ENCODE measurements at places on chromosomes 7 and 10. TPM values are rescaled to one million over a fixed set of nuclear protein-coding genes. Genes with fewer than 3 reads are reported as not detected.

CALN1 gene
- polyA plus RNA-seq: 5.5 TPM

LIPK gene
- not detected for polyA plus RNA-seq

SLC26A4 gene
- polyA plus RNA-seq: not detected

HOXA5 gene
- polyA plus RNA-seq: not detected

ASAH2B gene
- 2.6 TPM for polyA plus RNA-seq

STEAP1 gene
- 3.6 TPM for polyA plus RNA-seq

IRF5 gene
- polyA plus RNA-seq: 1.1 TPM

ACTA2 gene
- 8.9 TPM for polyA plus RNA-seq

COL13A1 gene
- polyA plus RNA-seq: 3.7 TPM

DNA sequence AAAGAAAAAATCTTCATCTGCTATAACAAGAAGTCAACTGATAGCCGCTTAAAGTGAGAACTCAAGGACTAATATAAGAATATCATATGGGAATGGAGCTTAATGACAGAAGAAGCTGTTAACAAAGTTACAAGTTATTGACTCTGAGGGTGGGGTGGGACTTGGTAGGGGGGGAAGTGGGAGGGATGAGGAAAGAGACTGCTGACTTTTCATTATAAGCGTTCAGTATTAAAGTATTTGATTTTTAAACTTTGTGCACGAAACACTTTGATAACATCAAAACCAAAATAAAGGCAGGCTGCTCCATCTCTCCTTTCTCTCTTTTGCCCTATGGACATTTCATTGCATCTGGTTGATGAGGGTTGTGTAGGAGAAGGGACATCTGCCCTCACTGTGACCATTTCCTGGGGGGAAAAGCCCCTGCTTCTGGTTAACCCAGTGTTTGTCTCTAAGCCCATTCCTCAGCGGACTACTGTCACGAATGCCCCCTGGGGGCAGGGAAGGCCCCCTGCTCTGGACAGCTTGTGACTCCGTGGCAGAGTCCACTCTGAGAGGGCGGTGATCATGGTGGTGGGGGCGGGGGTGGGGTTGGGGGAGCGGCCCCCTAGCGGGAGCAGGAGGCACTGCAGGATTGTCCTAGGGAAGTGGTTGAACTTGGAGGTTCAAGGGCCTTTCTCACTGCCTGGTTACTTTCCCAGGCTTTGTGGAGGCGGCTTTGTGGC, 17.4 kb downstream of the SLC13A4 start:
- peak; percentile 73 for DNase-seq

- DNase-seq: no peak
These were observed 14.2 kb upstream of the NPC1L1 start for GRCh38 chr7:44555350-44555749.

DNA sequence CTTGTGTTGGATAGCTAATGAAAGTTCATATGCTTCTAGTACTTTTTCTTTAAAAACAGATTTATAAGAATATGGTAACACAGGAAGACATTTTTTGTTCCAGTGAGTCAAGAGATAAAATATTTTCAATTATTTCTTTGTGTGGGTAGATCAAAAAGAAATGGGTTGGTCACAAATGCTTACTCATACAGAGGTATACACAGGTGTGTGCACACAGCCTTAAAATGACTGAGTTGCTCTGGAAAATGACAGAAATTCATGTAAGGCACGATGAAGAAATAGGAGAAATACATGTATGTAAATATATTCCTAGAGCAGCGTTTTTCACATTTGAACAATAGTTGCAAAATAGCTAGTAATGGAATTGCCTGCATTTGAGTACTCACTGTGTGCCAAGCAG, 66.0 kb downstream of the ST7 start:
- no peak for DNase-seq

DNA sequence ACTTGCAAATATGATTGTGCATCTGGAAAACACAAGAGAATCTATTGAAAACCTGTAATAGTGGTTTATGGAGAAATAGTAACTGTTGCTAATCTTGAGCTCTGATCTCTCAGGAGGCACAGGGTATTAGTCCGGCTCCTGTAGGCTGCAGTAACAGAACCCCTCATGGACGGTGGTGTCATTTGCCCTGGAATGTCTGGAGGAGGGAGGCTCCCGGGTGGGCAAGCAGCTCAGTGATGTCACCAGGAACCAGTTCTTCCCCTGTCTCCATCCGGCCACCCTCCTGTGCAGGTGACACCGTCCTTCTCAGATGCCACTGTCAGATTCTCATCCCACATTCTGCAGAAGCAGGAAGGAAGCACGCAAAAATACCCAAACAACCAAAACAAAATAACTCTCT, 29.3 kb downstream of the INPP5A start:
- no peak for DNase-seq

DNA sequence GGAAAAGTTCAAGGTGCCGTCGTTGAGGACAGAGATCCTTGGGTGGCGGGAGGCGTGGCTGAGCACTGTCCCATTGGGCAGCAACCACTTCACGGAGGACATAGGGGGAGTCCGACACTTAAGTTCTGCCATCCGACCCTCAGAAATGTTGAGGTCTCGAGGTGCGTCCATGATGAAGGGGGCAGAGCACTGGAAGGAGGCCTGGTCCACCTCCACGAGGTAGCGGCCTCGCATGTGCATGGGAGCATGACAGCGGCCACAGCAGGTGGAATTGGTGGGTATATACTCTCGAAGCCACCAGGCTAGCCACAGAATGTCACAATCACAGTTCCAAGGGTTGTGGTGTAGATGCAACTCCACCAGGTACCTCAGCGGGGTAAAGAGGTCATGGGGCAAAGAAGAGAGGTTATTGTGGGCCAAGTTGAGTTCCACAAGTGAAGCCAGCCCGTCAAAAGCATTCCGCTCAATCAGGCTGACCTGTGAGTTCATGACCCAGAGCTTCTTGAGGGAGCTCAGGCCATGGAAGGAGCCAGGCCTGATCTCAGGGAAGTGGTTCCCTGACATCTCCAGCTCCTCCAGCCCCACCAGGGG, 1.7 kb downstream of the LRRC4 start:
- no peak for DNase-seq

- DNase-seq: no peak
These were observed 9.9 kb upstream of the PPP1R9A start for GRCh38 chr7:94897541-94897940.

DNA sequence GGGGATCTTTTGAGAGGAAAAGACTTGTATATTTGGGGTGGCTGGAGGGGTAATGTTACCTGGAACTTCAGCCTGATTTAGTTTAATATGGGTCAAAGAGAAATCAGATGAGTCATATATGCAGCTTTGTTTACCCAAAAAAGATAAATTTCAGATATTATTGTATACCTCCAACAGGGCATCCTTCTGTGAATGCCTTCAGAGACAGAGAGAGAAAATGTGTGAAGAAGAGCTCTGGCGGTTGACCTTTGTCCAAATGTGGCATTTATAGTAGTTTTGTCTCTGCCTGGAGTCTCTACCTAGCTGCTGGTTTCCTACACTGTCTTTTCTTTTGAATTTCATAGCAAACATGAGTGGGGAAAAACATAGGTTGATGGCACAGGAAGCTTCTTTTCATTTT, 21.6 kb downstream of the LRMDA start:
- no peak for DNase-seq

GRCh38 chr10:95097805-95098204, 28.5 kb upstream of the CYP2C8 start:
- DNase-seq: no peak

- DNase-seq: no peak
These were observed 2.2 kb upstream of the CELF2 start for GRCh38 chr10:11015446-11015934.

- no peak for DNase-seq
These were observed 17.0 kb upstream of the TRIM8 start for GRCh38 chr10:102627291-102627735.

- no peak for DNase-seq
These were observed 570 bp downstream of the TBC1D12 start for GRCh38 chr10:94402843-94403379.

GRCh38 chr7:83732305-83732704, 83.4 kb upstream of the SEMA3E start:
- DNase-seq: no peak

DNA sequence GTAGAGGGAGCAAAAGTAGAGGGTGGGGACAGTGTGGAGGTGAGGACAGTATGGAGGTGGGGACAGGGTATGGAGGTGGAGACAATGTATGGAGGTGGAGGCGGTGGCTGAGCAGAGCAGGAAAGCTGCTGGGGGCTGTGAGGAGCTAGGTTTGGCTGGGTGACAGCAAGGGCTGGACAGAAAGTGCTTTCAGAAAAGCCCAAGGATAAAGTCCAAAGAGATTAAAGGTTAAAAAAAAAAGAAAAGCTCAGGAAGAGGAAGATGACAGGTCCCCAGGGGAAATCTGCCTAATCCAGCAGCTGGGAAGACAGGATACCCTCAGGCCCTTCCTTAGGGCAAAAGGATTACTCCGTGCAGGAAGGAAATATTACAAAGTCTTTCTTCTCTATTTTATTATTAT, 32.1 kb upstream of the PFKFB3 start:
- DNase-seq: no peak

DNA sequence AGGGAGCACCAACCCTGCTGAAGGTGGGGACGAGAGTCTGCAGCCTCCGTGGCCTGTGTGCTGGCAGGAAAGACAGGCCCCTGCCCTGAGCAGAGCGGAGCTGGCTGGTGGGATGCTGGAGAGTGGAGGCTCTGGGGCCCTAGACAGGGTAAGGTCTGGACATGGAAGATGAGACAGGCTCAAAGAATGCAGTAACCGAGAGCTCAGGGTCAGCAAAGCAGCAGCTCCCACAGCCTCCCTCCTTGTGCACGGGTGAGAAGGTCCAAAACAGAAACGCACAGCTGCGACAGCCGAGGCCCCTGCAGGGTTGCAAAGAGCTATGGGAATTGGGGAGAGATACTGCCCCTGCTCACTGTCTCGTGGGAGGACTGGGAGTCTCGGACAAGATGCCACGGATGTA, 80.5 kb downstream of the TNS3 start:
- DNase-seq: no peak

GRCh38 chr10:89236226-89236797, 15.3 kb downstream of the LIPA start:
- DNase-seq: no peak

GRCh38 chr10:99123851-99124250, 111.8 kb downstream of the HPSE2 start:
- DNase-seq: no peak

GRCh38 chr7:11341285-11341944, 367.7 kb downstream of the PHF14 start:
- no peak for DNase-seq

GRCh38 chr7:85851571-85852193, 664.8 kb upstream of the SEMA3D start:
- no peak for DNase-seq

DNA sequence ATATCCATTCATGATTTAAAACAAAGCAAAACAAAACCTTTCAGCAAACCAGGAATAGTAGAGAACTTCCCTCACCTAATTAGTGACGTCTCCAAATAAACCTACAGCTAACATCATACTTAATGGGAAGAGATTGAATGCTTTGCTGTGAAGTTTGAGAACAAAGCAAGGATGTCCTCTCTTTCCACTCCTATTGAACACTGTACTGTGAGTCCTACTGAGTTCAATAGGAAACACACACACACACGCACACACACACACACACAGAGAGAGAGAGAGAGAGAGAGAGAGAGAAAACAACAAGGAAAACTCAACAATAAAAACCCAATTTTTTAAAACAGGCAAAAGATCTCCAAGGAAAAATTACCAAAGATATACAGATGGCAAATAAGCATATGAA, 32.3 kb downstream of the PODXL start:
- no peak for DNase-seq

DNA sequence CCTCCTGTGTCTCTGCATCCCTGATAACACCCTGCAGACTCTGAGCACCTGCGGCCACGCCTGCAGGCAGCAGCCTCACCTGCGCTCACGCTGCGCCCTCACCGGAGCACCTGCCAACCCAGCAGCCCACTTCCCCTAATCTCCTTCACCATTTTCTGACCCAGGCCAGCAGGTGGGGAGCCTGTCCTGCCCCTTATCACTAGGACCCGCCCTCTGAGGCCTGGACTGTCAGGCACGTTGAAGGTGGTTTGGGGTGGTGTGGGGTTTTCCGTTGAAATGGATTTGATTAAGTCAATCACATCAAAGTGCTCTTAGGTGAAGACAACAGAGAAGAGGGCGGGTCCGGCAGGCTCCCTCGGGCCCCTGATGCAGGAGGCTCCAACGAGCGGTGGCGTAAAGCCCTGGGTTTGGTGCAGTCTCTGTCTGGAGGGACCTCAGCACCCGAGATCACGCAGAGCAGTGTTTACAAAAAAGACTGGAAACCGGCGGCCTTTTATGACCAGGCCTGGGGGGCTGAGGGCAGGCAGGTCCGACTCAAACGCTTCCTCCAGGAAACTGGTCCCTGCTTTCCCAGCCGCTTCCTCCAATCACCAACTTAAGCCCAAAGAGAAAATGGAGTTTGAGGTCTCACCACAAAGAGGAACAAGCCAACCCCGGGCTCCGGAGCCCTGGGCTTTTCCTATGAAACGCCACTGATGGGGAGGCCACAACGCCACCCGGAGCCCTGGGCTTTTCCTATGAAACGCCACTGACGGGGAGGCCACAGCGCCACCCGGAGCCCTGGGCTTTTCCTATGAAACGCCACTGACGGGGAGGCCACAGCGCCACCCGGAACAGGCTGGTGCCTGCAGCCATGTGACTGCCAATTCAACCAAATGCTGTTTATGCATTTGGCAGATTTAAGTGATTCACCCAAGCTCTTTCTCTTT, 45.5 kb downstream of the DPYSL4 start:
- DNase-seq: no peak

DNA sequence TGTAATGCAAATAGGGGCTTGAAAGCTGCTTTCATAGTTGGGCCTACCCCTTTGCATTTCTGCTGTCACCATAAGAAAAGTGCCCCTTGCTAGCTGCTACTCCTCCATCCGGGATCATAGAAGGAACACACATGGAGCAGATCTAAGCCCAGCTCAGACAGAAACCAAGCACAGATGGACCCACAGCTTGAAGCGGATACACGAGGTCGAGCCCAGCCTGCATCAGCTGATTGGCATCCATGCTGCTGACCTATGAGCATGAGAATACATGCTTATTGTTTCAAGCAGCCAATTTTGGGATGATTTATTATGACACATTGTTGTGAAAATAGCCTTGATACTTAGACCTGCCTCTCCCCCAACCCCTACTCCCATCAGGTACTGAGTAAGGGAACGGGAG, 109.2 kb downstream of the ZNF467 start:
- no peak for DNase-seq

GRCh38 chr7:522071-522950, 2.7 kb upstream of the PDGFA start:
- no peak for DNase-seq

DNA sequence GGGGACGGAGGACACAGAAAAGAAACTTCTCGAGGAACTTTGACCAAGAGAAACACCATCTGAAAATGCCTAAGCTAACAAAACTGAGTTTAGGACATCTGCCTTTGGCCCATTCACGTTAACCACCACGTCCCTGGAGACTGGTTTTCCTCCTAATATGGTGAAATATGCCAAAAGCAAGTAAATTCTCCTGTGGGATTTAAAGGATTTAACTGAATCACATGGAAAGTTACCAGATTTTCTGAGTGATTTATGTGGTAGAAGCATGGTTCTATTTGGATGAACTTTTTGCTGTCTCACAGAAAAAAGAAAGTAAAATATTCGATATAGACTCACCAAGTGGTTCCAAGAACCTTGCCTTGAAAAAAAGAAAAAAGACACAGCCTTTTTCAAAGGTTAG, 30.4 kb upstream of the BMPER start:
- no peak for DNase-seq

Measured in H1 (cell line).